ENCODE measurements at places on chromosomes 12 and 14.

- H3K36me3 ChIP-seq = no peaks in the 10 kb centered on the region
- H3K4me3 ChIP-seq = no peak overlapping the region
- H3K4me1 ChIP-seq = no peaks in the 10 kb centered on the region
- H3K27me3 ChIP-seq = peaks cover 1% of the 10 kb centered on the region
- H3K27ac ChIP-seq = no peak overlapping the region
- DNase-seq = no peak
Observed at GRCh38 chr12:30896461-30896860, 30.1 kb upstream of the TSPAN11 start.

DNA sequence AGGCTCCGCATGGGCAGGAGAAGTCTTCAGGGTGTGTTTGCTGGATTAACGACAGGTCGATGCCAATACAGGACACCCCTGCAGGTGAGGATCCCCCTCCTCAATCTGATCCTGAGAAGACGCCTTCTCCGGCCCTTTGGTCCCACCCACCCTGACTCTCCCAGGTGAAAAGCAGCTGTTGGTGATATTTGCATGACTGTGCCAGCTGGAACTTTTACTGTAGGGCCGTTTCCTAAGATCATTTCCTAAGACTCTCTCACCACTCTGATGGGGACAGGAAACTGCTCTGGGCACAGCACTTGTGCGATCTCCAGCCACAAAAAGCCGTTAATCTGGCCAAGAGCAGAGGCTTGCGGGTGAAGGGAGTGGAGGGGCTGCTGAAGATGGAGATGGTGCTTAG lies 16.8 kb upstream of the EIF5 start:
- no peak for DNase-seq
- H3K27me3 ChIP-seq = no peaks in the 10 kb centered on the region
- H3K4me1 ChIP-seq = no peaks in the 10 kb centered on the region
- H3K36me3 ChIP-seq = no peaks in the 10 kb centered on the region
- no peak overlapping the region for H3K27ac ChIP-seq

GRCh38 chr14:61322799-61323290 lies 1.5 kb downstream of the PRKCH start:
- peak; percentile 76 for DNase-seq
- H3K4me1 ChIP-seq = peaks cover 31% of the 10 kb centered on the region
- no peaks in the 10 kb centered on the region for H3K36me3 ChIP-seq

DNA sequence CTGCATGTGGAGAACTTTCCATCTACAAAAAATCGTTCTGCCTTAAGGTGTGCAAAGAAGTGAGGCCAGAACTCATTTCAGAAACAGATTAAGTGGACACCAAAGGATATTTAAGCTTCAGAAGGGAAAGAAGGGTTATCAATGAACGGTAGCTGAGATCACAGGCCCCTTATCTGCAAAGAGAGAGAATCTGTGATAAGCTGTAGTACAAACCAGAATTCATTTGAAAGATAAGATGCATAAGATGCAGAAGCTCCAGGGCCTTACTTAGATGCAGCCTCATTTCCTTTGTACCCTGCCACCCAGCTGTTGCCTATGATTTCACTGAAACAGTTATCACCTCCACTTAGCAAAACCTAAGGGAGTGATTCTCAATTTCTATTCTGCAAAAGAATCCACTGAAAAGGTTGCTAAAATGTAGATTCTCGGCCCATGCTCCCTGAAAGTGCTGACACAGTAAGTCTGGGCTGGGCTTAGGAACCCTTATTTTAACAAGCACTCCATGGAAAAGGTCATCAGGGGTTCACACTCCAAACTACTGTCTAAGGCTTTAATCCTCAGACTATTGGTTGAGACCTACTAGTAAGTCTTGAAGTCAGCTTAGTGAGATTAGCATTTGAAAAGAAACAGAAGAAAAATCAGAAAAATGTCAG lies 64.8 kb downstream of the HELB start:
- H3K27ac ChIP-seq = no peak overlapping the region
- H3K4me1 ChIP-seq = no peaks in the 10 kb centered on the region

DNA sequence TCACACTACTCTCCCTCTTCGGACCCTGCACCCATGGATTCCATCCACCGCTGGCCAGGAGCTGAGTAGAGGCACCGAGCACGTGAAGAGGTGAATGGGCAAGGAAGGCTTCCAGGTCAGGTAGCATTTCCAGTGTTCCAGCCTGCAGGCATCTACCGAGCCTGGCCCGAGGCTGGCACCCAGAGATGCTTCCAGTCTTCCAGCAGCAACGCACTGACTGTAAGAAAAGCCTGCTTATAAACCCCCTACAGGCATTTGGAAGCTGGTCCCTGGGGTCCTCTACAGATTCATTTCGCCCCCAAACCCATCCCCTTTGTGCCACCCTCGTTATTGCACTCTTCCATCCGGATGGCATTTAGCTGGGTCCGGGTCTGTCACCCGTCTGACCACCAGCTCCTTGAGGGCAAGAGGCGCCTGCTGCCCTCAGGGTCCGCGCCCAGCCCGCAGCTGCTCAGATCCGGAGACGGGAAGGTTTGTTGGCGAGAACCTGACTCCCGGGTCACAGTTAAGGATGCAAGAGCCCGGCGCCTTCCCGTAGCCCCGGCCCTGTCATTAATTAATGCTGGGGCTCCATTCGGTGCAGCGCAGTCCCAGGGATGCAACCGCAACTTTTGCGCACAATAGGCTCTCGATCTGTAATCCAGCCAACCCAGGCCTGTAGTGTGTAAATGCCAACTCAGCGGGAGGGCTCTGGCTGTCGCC lies 614 bp upstream of the MARK3 start:
- H3K4me3 ChIP-seq = peak overlapping the region; percentile 89
- peaks cover 24% of the 10 kb centered on the region for H3K4me1 ChIP-seq
- H3K27ac ChIP-seq = peak overlapping the region; percentile 92
- no peaks in the 10 kb centered on the region for H3K27me3 ChIP-seq
- DNase-seq = no peak
- H3K36me3 ChIP-seq = no peaks in the 10 kb centered on the region

GRCh38 chr12:64911081-64911480 lies 86.6 kb downstream of the TBC1D30 start:
- no peak for DNase-seq
- no peaks in the 10 kb centered on the region for H3K4me1 ChIP-seq
- H3K36me3 ChIP-seq = no peaks in the 10 kb centered on the region

GRCh38 chr12:11732023-11732422 lies 82.5 kb downstream of the ETV6 start:
- no peaks in the 10 kb centered on the region for H3K36me3 ChIP-seq
- DNase-seq = no peak
- peak overlapping the region; percentile 28 for H3K4me3 ChIP-seq

DNA sequence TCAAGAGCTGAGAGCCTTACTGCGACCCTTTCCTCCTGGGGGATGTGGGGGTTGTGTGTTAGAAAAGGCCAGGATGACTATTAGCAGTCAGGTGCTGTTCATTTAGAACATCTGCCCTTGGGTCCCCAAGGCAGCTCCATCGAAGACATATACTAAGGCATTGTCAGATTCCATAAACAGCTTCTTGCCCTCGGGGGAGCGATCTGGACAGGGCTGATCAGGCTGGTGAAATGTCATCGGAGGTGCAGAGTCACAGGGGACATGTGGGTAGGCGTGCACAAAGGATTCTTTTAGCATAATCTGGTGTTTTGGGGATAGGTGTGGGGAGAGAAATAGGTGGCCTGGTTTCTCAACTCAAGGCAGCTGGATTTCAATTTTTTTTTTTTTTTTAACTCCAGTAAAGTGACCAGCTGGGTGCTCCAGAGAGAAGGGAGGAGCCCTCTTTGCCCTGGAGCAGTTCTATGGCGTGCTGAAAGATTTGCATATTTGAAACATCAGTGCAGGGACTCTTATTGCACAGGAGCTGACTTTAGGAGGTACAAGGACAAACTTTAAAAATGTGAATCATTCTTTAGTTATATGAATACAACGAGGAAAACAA lies 160.1 kb downstream of the SUDS3 start:
- H3K4me3 ChIP-seq = no peak overlapping the region
- no peaks in the 10 kb centered on the region for H3K4me1 ChIP-seq
- no peaks in the 10 kb centered on the region for H3K27me3 ChIP-seq

DNA sequence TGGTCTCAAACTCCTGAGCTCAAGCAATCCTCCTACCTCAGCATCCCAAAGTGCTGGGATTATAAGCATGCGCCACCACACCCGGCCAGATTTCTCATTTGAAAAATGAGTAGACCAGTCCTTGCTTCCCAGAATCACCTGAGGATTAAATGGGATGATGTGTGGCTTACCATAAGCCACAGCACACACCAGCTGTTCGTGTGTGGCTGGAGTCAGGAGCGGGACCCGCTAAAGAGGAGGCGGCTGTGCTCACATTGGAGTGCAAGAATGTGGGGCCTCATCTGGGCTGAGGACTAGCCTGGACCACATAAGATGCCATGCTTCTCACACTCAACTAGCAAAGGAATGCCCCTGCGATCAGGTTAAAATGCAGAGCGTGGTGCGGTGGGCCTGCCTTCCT lies 6.7 kb upstream of the ALDH2 start:
- no peaks in the 10 kb centered on the region for H3K27me3 ChIP-seq
- H3K27ac ChIP-seq = no peak overlapping the region
- peaks cover 10% of the 10 kb centered on the region for H3K36me3 ChIP-seq
- H3K4me3 ChIP-seq = no peak overlapping the region
- H3K4me1 ChIP-seq = peaks cover 8% of the 10 kb centered on the region

DNA sequence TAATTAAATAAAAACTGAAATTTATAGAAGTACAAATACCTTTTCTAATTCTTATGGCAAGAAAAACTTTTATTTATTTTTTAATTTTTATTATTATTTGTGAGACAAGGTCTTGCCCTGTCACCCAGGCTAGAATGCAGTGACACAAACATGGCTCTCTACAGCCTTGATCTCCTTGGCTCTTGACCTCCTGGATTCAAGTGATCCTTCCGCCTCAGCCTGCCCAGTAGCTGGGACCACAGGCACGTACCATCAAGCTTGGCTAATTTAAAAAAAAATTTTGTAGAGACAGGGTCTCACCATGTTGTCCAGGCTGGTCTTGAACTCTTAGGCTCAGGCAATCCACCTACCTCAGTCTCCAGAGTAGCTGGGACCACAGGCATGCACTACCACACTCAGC lies 47.4 kb downstream of the COCH start:
- H3K27me3 ChIP-seq = no peaks in the 10 kb centered on the region
- H3K36me3 ChIP-seq = peaks cover 10% of the 10 kb centered on the region
- no peak for DNase-seq
- no peak overlapping the region for H3K4me3 ChIP-seq
- no peak overlapping the region for H3K27ac ChIP-seq

DNA sequence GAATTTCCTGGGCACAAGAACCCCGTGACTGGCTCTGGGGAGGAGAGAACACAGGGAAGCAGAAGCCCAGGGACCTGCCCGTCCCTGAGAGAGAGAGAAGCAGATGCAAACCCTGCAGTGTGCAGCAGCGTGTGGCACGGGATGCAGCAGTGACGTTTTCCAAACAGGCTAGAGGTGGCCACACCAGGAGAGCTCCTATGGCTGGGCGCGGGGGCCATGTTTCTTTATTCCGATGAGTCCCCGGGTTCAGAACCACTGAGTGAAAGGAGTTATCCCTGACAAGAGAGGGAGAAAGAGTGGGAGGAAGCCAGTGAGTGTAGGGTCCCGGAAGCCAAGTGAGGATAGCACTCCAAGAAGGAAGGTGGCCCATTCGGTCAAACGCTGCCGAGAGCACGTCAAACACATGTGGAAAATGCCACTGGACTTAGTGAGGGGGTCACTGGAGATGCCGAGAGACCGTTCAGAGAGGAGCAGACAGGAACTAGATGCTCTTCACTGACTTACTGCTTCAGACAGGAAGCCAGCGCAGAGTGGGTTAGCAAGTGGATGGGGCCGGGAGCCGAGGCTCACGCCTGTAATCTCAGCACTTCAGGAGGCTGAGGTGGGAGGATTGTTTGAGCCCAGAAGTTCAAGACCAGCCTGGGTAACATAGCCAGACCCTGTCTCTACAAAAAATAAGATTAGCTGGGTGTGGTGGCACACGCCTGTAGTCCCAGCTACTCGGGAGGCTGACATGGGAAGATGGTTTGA lies 123.0 kb downstream of the BCL11B start:
- no peak overlapping the region for H3K4me3 ChIP-seq
- no peaks in the 10 kb centered on the region for H3K4me1 ChIP-seq
- no peaks in the 10 kb centered on the region for H3K36me3 ChIP-seq
- H3K27me3 ChIP-seq = no peaks in the 10 kb centered on the region
- no peak for DNase-seq

GRCh38 chr14:91155626-91156089 lies 41.8 kb downstream of the DGLUCY start:
- no peak overlapping the region for H3K4me3 ChIP-seq
- DNase-seq = no peak
- H3K4me1 ChIP-seq = peaks cover 6% of the 10 kb centered on the region
- peaks cover 40% of the 10 kb centered on the region for H3K36me3 ChIP-seq

DNA sequence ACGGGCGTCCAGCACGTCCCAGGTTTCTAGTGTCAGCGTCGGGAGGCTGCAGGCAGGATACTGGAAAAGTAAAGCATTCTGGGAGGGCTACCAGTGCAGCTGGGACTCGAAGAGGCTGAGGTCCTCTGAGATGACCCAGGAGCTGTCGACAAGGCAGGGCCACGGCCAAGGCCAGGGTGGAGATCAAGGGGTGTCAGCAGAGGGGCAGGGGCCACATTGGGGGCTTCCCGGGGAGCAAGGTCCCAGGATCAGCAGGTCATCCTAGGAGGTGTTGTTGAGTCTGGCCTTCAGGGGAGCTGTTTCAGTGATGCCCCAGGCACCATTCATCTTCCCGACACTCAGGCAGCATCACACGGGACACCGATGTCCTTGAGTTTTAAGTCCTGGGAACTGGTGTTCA lies 377.8 kb upstream of the SFSWAP start:
- no peaks in the 10 kb centered on the region for H3K36me3 ChIP-seq
- H3K27ac ChIP-seq = no peak overlapping the region
- DNase-seq = no peak
- no peak overlapping the region for H3K4me3 ChIP-seq

DNA sequence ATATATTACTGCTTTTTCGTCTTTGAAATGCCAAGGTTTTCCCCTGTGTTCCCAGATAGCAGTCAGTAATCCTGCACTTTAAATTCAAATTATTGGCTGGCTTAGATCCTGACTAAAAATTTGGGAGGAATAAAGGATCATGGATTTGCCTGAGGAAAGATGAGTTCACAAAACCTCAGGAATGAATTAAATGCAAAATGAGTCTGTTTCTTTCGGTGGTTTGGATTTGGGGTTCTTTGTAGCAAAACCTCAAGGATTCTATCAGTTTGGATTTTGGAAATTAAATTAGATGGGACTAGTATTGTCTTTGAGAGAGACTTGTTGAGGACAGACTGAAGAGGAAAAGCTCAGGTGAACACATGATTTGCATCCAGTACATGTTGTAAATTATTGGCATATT lies 36.1 kb downstream of the PPFIBP1 start:
- H3K27me3 ChIP-seq = no peaks in the 10 kb centered on the region
- no peaks in the 10 kb centered on the region for H3K4me1 ChIP-seq
- no peak overlapping the region for H3K4me3 ChIP-seq
- DNase-seq = no peak
- H3K27ac ChIP-seq = no peak overlapping the region

- H3K4me3 ChIP-seq = no peak overlapping the region
- H3K27me3 ChIP-seq = no peaks in the 10 kb centered on the region
- DNase-seq = peak; percentile 57
- H3K27ac ChIP-seq = no peak overlapping the region
- no peaks in the 10 kb centered on the region for H3K36me3 ChIP-seq
Observed at GRCh38 chr12:26853303-26854030, 20.5 kb upstream of the ITPR2 start.
